ENCODE measurements at places on chromosomes 12 and 14.

DNA sequence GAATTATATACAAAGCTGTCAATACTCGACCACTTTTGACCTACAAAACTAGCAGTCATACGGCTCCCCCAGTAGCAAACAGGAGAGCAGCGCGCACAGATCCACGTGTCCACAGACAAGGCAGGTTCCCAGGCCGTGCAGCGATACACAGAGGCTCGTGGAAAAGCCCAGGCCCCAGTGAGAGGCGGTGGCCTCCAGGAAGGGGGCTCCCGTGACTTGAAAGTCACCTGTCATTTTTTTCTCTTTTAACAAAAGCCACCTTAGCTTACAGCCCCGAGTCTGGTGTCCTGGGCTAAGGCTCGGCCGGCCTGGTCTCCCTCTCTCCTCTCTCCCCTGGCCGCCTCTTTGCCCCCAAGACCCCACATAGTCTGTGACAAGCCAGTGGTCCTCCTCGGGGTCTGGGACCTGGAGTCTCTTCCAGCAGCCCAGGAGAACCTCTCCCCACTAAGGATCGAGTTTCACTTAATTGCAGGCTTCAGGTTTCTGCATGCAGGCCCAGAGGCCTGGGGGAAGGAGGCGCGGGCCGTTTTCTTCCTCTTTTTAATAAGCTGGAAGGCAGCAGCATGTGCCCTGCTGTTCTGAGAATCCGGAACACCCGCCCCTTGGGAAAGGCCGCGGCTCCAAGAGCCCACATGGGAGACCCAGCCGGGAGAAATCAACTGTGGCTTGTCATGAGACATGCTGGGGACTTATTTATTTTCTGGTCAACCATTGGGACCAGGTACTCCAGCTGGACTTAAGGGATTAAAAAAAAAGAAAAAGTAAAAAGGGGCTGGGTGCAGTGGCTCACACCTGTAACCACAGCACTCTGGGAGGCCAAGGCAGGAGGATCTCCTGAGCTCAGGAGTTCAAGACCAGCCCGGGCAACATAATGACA, 15.9 kb downstream of the NCOR2 start:
- DNase-seq = no peak

GRCh38 chr12:120971299-120972180, 6.8 kb upstream of the HNF1A start:
- DNase-seq = peak; percentile 6

GRCh38 chr14:82621881-82622450, 1088.3 kb upstream of the SEL1L start:
- DNase-seq = no peak

GRCh38 chr12:70271025-70271424, 27.8 kb downstream of the CNOT2 start:
- no peak for DNase-seq

DNA sequence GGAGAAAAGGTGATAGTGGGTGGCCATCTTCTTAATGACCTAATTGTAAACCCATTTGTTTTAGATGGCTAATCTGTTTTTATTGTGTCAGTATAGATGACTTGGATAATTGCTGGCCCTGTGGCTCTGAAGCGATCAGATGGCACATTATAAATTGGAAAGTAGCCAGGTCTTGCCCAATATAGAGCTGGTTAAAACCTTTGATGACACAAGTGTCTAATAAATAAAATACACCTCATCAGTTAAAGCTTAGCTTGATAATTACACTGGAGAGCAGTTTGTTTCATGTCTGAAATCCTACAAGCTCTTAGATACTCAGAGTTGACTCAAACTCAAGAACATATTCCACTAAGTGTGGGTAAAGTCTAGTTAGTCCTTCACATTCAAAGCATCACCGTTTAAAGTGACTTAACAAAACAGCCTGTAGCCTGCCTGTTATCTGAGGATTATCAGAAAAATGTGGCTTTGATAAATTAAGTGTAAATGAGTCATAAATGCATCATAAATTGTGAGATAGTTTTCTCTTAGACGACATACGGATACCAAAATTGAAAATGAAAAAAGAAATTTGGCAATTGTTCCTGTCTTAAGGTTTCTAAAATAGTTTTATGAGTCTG, 280.9 kb downstream of the LRIG3 start:
- no peak for DNase-seq

DNA sequence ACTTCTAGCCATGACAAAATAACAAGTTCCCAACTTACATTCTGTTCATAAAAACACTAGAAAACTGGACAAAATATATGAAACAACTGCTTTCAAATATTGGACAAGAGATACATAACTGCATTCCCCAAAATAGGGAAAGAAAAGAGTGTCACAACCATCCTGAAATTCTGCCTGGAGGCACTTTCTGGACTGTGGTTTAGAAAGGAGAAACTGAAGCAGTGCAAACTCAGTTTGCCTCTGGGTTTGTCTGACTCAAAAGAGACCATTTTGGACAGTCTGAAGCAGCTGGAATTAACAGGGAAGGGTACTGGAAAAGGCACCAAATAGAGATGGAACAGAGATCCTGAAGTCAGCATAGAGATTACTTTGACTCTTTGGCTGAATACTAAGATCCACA, 11.3 kb upstream of the SYT1 start:
- no peak for DNase-seq

- DNase-seq = no peak
Measured at GRCh38 chr14:74946659-74947281, 8.6 kb downstream of the PGF start.

- no peak for DNase-seq
Measured at GRCh38 chr12:60935981-60936761, 1324.0 kb upstream of the USP15 start.

- no peak for DNase-seq
Measured at GRCh38 chr14:36845356-36846012, 183.8 kb downstream of the PAX9 start.

Data from stimulated activated CD8-positive, alpha-beta memory T cell treated with anti-CD3 and anti-CD28 coated beads, Interleukin-15, amount 100 ng/mL, for 1 hour (primary cell).